ENCODE measurements at places on chromosomes 1 and 21.
A peak's percentile ranks its signal among the peaks of the same experiment; 100 is the strongest.

GRCh38 chr1:88272216-88272615 lies 411.9 kb upstream of the PKN2 start:
- no peaks in the 10 kb centered on the region for H3K4me1 ChIP-seq
- no peak overlapping the region for H3K4me3 ChIP-seq
- no peak for DNase-seq
- no peaks in the 10 kb centered on the region for H3K36me3 ChIP-seq
- no peak overlapping the region for H3K27ac ChIP-seq
- no peaks in the 10 kb centered on the region for H3K27me3 ChIP-seq

GRCh38 chr1:192489748-192490147 lies 85.8 kb upstream of the RGS1 start:
- H3K36me3 ChIP-seq: no peaks in the 10 kb centered on the region
- H3K4me3 ChIP-seq: no peak overlapping the region
- H3K27ac ChIP-seq: peak overlapping the region; percentile 56
- DNase-seq: peak; percentile 85
- H3K27me3 ChIP-seq: no peaks in the 10 kb centered on the region
- H3K4me1 ChIP-seq: no peaks in the 10 kb centered on the region

GRCh38 chr1:232393444-232394146 lies 236.3 kb downstream of the SIPA1L2 start:
- no peak overlapping the region for H3K4me3 ChIP-seq
- H3K4me1 ChIP-seq: no peaks in the 10 kb centered on the region
- H3K27me3 ChIP-seq: no peaks in the 10 kb centered on the region
- H3K36me3 ChIP-seq: no peaks in the 10 kb centered on the region
- no peak overlapping the region for H3K27ac ChIP-seq
- DNase-seq: no peak

DNA sequence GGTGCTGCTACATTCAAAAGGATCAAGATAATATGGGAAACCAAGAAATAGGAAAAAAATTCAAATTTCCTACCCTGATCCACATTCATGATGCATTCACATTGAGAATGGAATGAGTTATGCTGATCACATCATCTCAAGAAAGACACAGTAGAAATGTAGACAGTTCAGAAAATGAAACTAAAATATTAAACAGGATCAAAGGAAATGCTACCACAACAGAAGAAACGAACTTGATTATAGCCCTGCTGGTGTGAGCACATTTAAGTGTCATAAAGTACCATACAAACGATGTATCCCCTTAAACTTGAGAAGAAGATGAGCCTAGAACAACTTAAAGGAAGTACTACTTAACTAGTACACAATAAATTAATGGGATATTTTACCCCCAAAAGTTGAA lies 21.3 kb downstream of the SYDE2 start:
- no peak overlapping the region for H3K4me3 ChIP-seq
- DNase-seq: no peak
- H3K4me1 ChIP-seq: no peaks in the 10 kb centered on the region
- H3K36me3 ChIP-seq: no peaks in the 10 kb centered on the region
- H3K27me3 ChIP-seq: no peaks in the 10 kb centered on the region

GRCh38 chr21:33371366-33371765 lies 31.8 kb upstream of the IFNGR2 start:
- no peak overlapping the region for H3K27ac ChIP-seq
- H3K4me1 ChIP-seq: no peaks in the 10 kb centered on the region

GRCh38 chr1:1778663-1779319 lies 521 bp upstream of the NADK start:
- H3K4me3 ChIP-seq: peak overlapping the region; percentile 81
- DNase-seq: peak; percentile 79
- H3K27ac ChIP-seq: peak overlapping the region; percentile 90
- H3K27me3 ChIP-seq: no peaks in the 10 kb centered on the region
- no peaks in the 10 kb centered on the region for H3K36me3 ChIP-seq

- H3K36me3 ChIP-seq: no peaks in the 10 kb centered on the region
- H3K4me1 ChIP-seq: no peaks in the 10 kb centered on the region
- no peaks in the 10 kb centered on the region for H3K27me3 ChIP-seq
Observed at GRCh38 chr1:178238722-178239510, 145.0 kb downstream of the RASAL2 start.

GRCh38 chr1:47699492-47700235 lies 261.8 kb downstream of the FOXD2 start:
- DNase-seq: no peak
- H3K4me1 ChIP-seq: no peaks in the 10 kb centered on the region
- H3K4me3 ChIP-seq: no peak overlapping the region

GRCh38 chr1:194959795-194960194 lies 1648.4 kb downstream of the KCNT2 start:
- no peaks in the 10 kb centered on the region for H3K27me3 ChIP-seq
- no peaks in the 10 kb centered on the region for H3K4me1 ChIP-seq
- no peak for DNase-seq
- H3K36me3 ChIP-seq: no peaks in the 10 kb centered on the region
- H3K4me3 ChIP-seq: no peak overlapping the region

DNA sequence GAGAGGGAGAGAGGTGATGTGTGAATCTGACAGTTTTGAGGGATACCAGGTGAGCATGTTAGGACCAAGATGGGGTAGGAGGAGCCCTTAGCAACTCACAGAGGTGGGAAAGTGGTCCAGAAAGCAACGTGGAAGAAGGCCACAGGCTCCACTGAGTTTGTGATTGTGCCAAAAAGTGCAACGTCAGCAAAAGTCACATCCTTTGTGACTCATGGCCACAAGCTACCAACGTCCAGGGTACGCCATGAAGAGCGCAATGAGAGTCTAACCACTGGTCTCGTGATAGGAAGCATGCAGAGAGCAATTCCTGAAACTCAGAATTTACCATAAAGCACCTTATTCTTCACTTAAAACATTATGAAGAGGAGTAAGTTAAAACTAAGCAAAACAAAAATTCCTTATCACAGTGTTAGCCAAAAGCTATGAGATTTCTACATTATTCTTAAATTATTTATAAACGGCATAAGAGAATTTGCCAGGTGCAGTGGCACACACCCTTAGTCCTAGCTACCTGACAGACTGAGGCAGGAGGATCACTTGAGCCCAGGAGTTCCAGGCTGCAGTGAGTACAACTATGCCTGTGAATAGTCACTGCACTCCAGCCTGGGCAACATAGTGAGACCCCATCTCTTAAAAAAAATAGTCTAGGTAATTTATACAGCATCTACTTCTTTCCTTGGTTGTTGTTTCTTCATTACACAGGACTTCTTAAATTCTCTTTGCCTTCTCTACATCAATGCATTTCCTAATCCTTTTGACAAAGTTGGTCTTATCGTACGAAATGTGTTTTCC lies 55.2 kb downstream of the COLGALT2 start:
- no peak for DNase-seq
- H3K27me3 ChIP-seq: no peaks in the 10 kb centered on the region
- H3K27ac ChIP-seq: no peak overlapping the region
- no peaks in the 10 kb centered on the region for H3K36me3 ChIP-seq

DNA sequence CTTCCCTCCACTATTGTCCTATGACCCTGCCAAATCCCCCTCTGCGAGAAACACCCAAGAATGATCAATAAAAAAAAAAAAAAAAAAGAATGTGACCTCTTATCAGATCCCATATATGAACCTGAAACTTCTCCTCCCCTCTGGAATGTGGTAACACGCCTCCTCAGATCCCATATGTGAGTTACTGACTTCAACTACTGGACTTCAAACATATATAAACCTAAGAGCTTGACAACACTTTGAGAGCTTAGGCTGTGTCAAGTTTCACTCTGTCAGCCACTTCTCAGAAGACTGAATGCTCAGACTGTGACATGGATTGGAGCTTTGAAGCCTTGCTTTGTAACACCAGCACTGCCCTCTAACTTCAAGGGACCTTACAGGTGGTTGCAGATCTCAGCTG lies 148.4 kb downstream of the COP1 start:
- DNase-seq: no peak
- no peaks in the 10 kb centered on the region for H3K27me3 ChIP-seq
- no peak overlapping the region for H3K4me3 ChIP-seq
- no peaks in the 10 kb centered on the region for H3K4me1 ChIP-seq

GRCh38 chr1:32247452-32247851 lies 430 bp downstream of the FAM167B start:
- peak overlapping the region; percentile 87 for H3K27ac ChIP-seq
- peaks cover 10% of the 10 kb centered on the region for H3K4me1 ChIP-seq
- H3K36me3 ChIP-seq: no peaks in the 10 kb centered on the region
- no peak for DNase-seq
- no peaks in the 10 kb centered on the region for H3K27me3 ChIP-seq

DNA sequence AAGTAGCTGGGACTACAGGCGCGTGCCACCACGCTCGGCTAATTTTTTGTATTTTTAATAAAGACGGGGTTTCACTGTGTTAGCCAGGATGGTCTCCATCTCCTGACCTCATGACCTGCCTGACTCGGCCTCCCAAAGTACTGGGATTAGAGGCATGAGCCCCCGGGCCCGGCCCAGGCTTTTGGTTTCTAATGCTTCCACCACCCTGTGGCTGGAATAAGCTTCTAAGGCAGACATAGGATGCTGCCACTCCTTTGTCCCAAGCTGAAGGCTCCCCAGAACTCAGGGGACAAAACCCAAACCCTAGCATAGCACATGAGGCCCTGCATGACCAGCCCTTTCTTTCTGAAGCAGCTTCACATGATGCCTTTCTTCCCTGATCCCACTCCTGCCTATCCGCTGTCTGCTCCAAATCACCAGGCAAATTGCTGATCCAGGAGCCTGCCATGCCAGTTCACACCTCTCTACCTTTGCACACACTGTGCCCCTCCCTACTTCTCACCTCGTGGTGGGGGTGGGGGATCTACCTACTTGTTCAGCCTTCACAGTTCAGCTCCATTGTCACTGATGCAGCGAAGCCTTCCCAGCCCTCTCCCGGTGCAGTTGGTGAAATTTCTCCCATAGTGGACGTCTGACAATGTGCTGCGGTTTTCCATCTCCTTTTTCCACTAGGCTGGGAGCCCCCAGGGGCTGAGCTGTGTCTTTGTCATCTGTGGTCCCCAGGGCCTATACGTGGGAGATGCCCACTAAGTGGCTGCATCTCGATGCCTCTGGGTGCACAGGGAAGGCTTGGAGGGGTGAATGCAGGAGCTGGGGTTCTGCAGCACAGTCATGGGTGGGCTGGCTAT lies 6.9 kb downstream of the PTPRU start:
- H3K4me1 ChIP-seq: peaks cover 16% of the 10 kb centered on the region
- H3K36me3 ChIP-seq: no peaks in the 10 kb centered on the region
- no peak overlapping the region for H3K4me3 ChIP-seq
- no peak for DNase-seq
- H3K27ac ChIP-seq: no peak overlapping the region
- H3K27me3 ChIP-seq: no peaks in the 10 kb centered on the region

DNA sequence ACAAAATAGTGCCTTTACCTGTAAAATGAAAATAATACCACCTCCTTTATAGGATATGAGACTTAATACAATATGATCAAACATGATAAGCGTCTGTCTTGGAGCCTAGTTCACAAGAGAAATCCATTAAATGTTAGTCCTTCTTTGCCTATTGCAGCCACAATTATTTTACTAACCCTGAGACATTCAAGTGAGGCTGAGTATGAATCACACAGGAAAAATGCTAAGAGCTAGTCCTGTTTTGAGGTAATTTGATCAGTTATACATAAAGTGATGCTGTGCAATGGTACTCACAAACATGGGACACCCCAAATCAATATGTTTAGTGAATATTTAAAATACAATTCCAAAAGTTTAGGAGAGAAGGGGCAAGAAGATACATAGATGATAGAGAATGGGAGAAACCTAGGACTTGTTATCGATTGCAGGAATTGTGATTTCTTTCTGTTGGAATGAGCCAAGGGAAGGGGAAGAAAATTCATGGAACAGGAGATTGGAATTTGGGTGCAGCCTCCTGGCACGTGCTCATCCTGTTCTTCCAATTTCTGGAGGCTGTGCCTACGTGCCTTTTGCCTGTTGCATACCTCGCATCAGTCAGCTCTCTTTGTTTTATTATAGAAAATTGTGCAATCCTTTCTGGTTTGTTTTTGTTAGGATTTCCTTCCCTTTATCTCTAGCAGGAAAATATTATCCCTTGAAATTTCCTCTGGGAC lies 39.9 kb upstream of the BACH1 start:
- H3K27ac ChIP-seq: no peak overlapping the region
- no peaks in the 10 kb centered on the region for H3K36me3 ChIP-seq
- H3K4me1 ChIP-seq: no peaks in the 10 kb centered on the region

- peaks cover 40% of the 10 kb centered on the region for H3K27me3 ChIP-seq
- H3K27ac ChIP-seq: no peak overlapping the region
- H3K36me3 ChIP-seq: no peaks in the 10 kb centered on the region
- H3K4me1 ChIP-seq: no peaks in the 10 kb centered on the region
- no peak for DNase-seq
Observed at GRCh38 chr1:3671371-3672180, 19.3 kb downstream of the TP73 start.

- peak overlapping the region; percentile 82 for H3K27ac ChIP-seq
- DNase-seq: no peak
- no peaks in the 10 kb centered on the region for H3K27me3 ChIP-seq
- no peaks in the 10 kb centered on the region for H3K4me1 ChIP-seq
- no peaks in the 10 kb centered on the region for H3K36me3 ChIP-seq
- peak overlapping the region; percentile 37 for H3K4me3 ChIP-seq
Observed at GRCh38 chr1:172322219-172323061, 98.0 kb upstream of the C1orf105 start.

DNA sequence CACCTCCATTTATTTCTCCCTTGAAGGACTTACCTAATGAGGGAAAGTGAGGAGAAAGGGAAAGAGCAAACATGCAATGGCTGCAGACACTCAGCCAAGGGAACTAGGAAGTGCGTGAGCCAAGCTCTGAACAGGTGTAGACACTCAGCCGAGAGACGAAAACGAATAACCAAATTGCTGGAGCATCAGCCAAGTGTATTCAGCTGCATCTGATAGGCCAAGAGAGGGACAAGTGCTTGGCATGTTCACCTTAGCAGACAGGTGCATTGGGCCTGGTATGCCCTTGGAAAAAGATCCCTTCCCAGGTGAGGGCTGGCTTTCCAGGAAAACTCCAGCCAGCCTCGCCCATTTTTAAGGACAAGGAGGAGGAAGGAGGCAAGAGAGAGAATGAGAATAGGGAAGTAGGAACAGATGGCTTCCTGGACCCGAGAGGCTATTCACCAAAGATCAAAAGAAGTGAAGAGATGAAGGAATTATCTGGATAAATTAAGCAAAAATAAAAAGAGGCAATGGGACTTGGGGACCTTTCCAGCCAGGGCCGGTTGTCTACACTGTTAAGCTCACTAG lies 184.7 kb downstream of the TOMM20 start:
- H3K4me3 ChIP-seq: no peak overlapping the region
- H3K36me3 ChIP-seq: no peaks in the 10 kb centered on the region
- no peak overlapping the region for H3K27ac ChIP-seq

GRCh38 chr21:29305561-29305960 lies 6.8 kb downstream of the BACH1 start:
- no peaks in the 10 kb centered on the region for H3K27me3 ChIP-seq
- H3K27ac ChIP-seq: no peak overlapping the region
- H3K36me3 ChIP-seq: no peaks in the 10 kb centered on the region
- H3K4me3 ChIP-seq: no peak overlapping the region
- DNase-seq: no peak

DNA sequence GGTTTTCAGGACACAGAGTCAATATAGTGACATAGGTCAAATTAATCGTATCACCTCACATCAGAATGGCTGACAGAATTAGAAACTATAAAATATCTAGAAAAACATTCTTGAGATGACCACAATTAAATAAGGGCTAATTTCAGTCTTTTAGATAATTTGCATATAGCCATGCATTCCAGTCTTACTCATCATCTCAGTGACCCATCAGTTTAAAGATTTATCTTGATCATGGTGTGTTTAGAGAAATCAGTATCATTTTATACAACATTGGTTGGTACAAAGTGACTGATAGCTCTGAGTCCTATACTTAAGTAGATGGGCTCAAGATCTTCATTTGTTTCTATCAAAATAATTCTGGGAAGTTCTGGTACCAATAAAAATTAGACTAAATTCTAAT lies 262.3 kb upstream of the SNX7 start:
- H3K4me3 ChIP-seq: no peak overlapping the region
- no peak overlapping the region for H3K27ac ChIP-seq
- DNase-seq: no peak
- no peaks in the 10 kb centered on the region for H3K4me1 ChIP-seq
- H3K27me3 ChIP-seq: no peaks in the 10 kb centered on the region

Measured in breast epithelium (tissue), 4 donors.